ENCODE measurements at places on chromosomes 11 and 22.

DNA sequence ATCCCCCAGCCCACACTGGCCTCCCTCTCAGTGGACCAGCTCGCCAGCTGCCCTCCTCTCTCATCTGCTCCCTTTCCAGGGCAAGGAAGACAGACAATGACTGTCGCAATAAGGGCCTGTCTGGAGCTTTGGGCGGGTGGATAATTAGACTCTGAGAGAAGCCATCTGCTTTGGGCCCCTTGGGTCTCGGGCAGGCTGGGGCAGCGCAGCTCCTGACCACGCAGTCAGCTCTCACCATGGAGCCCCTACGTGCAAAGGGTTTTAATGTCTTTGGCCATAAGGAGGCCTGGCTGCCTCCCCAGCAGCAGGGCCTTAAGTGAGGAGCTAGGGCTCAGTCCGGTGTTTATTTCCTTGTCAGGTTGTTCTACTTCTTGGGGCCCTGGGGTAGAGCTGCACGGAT, 153.9 kb downstream of the CHST1 start:
- DNase-seq = no peak

- DNase-seq = no peak
These were observed 1.9 kb downstream of the KCNJ5 start for GRCh38 chr11:128892866-128893565.

DNA sequence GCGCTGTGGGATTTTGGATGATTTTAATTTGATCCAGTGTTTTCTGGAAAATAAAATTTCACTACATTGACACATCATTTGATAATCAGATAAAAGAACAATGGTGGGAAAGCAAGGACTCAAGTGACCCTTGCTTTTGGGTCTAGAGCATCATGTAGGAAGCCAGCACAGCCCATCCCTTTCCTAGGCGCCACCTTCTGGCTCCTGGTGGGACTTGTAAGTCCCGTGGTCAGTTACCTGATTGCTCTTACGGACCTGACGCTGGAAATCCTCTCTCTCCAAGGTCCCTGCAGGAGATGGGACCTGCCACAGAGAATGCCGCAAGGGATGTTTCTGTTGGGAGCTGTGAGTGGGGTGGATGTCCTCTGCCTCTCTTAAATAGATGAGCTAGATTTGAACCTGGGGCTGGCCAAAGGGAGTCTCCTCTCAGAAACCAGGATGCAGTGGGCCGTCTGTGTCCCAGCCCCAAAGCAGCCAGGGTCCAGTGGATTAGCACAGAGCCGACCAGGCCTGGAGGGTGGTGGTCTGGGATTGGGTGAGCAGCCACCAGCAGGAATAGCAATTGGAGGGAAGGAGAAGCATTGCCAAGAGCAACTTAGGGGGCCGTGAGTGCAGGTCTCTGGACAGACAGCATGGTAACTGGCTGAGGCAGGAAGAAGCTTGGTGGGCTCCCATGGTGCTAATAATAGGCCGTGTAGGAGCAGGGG, 21.7 kb downstream of the TIMP3 start:
- peak; percentile 34 for DNase-seq

DNA sequence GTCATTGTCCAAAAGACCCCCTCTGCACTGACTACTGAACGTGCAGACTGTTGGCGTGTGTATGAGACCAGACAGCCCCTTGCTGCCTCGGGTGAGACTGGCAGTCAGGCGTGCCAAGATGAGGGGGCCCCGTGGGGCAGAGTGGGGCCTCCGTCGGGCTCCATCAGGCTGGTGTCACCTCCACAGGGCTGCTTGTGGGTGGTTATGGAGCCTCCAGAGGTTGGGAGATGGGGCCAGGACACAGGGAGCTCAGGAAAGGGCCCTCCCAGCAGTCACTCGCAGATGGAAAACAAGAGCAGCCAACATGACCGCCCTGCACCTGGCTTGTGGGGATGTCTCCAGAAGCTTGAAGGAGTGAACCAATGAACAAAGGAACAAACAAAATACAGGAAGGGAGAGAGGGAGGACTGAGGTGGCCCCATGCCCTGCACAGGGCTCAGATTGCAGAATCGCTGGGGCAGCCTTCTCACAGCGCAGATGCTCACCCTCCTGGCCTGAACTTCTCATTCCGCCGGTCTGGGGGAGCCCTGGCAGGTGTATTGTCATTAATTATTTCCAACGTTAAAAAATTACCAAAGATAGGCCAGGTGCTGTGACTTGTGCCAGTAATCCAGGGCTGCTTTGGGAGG, 5.5 kb upstream of the PHLDA2 start:
- no peak for DNase-seq

DNA sequence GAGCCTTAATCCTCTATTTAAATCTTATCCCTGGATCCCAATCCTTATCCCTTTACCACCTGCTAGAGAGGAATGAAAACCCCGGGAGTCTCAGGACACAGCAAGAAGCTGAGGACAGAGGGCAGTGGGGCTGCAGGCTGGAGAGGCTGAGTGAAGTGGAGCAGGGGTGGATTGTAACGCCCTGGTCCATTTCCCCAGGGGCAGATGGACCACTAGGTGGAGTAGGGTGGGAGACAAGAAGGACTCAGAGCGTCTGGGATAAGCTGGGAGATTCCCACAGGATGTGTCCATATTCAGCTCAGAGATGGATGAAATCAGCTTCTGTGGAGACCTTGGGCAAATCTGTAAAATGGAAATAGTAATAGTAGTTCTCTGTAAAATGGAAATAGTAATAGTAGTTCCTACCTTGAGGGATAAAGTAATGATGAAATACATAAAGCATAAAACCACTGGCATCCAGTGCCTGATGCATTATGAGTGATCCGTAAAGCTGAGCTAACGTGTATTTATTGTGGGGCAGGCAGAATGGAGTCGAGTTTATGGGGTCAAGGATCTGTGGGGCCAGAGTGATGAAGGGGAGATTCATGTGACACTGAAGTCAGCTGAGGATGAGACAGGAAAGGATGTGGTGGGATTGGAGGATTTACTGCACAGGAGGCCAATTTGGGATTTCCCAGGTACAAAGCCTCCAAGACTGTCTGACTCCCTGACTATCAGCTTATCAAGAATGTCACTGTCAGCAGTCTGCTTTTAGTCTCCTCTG, 1.9 kb upstream of the ROBO4 start:
- DNase-seq = no peak

DNA sequence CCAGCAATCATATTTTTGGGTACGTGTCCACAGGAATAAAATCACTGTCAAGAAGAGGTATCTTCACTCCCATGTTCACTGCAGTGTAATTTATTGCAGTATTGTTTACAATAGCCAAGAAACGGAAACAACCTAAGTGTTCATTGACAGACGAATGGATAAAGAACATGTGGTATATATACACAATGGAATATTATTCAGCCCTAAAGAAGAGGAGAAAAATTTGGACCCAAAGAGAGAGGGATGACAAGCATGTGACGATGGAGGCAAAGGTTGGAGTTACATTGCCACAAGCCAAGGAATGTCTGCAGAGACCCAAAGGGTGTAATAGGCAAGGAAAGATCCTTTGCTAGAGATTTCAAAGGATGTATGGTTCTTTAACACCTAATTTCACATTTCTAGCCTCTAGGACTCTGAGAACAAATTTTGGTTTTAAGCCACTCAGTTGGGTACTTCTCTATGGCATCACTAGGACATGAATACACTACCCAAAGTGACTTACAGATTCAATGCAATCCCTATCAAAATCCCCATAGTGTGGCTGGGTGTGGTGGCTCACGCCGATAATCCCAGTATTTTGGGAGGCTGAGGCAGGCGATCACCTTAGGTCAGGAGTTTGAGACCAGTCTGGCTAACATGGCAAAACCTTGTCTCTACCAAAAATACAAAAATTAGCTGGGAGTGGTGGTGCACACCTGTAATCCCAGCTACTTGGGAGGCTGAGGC, 31.1 kb upstream of the TOP3B start:
- DNase-seq = no peak

DNA sequence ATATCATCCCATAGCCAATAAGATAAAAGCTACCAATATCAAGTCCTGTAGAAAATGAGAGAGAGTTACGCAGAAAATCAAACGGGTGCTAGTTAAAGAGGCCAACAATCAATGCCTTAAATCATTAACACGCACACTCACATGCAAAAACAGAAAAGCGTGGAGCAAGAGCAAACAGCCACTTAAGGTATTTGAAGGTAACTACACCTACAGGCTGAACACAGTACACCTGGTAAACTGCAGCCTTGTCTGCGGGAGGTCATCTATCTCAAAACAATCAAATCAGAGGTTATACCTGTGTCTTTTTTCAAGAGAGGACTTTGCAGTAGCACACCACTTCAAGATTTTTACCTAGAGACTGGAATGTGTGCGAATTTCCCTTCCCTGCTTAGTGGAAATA, 23.6 kb downstream of the SLC35F2 start:
- DNase-seq = no peak

- DNase-seq = no peak
These were observed 121.3 kb upstream of the CADM1 start for GRCh38 chr11:115625502-115625901.

- no peak for DNase-seq
These were observed 38.0 kb upstream of the ETS1 start for GRCh38 chr11:128625326-128625725.

DNA sequence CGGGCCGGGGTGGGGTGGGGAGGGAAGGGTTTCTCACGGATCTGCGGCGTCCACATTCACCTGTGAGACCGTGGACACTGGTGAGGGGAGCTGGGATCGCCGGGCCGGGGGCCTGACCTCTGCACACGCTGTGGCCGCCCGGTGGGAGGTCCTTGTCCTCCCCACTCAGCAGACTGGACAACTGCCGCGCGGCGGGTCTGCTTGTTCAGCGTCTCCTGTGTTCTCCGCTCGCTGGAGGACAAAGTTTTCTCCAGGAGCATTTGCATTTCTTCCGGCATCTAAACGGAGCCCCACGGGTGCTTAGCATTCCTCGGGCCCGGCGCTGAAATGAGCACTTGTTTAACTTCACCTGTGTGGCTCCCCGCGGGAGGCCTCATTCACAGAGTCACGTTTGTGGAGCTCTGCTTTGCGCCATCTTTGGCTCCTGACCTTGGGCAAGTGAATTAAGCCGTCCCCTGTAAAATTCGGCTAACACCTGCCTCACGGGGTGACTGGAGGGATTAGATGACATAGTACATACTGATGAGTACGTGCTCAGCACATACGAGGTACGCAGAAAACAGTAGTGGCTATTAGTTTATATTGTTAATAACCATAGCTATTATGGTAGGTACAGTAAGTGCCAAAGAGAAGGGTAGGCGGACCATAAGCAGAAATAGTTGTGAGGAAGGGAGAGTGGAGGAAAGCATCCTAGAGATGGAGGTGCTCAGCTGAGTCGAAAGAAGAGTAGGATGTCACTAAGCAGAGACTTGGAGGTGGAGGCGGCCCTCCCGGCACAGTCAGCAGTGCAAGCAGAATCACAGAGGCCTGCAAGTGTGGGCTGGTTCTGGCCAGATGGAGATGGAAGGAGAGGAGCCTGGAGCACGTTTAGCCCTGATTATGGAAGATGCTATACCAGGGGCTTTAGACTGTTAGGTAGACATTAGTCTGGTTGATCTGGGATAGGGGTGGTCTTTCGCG, 885 bp downstream of the TRMU start:
- DNase-seq = no peak

DNA sequence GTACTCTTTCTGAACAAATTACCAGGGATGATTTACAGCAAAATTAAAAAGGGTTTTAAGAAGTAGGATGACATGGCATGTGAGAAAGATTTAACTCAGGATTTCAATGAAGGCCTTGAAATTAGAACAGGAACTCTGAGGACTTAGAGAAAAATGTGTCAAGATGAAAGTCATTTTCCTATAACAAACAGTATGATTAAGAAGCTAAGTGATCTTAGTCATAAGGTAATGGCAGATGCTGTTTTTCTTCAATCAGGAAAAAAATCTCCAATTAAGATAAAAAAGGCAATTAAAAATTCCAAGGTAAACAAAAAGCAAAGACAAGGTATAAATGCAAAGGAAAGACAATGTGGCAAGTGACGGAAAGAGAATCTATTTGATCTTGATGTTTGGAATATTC, 73.5 kb downstream of the GAB2 start:
- DNase-seq = no peak

DNA sequence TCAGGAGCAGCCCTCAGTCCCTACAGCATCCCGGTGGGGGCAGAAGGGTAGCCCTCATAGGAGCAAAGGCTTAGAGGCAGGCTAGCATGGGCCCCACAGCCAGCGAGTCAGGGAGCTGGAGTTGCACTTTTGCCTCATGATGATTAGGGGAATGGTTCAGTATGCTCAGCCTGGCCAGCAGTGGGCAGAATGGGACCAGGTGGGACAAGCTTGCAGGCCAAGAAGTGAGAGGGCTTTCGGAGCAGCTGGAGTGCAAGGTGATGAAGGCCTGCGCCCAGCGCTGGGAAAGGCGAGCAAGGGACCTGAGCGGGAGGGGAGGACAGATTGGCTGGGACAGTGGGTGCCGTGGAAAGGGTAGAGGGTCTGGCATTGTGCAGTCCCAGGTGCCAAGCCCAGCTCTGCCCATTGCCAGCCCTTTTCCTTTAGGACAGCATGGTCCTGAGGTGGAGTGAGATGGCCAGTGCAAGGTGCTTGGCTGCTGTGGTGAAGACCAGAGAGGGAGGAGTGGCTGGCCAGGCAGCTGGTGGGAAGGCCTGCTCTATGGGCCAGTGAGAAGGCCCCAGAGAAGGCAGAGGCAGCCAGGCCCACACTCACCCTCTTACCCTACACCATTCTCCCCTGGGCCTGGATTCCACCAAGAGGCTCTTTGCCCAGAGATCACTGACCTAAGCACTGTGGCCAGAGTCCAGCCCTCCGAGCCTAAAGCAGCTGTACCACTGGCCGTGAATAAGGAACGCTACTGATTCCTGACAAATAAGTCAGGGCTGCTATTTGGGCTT, 47.9 kb upstream of the SUSD2 start:
- no peak for DNase-seq

DNA sequence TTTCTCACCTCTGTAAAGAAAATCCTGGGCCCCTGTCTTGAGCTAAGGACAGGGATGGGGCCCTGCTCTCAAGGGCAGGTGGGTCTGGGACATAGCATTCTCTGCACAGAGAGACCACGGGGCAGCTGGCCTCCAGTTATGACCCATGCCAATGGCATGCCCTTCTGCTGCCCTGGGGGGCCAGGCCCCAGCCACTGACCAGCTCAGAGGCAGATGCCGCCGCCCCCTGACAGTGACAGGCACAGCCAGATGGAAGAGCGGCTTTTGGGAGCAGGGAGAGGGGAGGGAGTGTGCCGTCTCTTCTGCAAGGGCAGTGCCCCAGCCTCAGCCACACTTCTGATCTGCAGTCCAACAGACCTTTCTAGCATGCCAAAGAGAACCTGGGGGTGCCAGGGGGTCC, 114.8 kb upstream of the NAV2 start:
- DNase-seq = no peak

GRCh38 chr11:68835749-68836148, 6.0 kb downstream of the CPT1A start:
- no peak for DNase-seq

DNA sequence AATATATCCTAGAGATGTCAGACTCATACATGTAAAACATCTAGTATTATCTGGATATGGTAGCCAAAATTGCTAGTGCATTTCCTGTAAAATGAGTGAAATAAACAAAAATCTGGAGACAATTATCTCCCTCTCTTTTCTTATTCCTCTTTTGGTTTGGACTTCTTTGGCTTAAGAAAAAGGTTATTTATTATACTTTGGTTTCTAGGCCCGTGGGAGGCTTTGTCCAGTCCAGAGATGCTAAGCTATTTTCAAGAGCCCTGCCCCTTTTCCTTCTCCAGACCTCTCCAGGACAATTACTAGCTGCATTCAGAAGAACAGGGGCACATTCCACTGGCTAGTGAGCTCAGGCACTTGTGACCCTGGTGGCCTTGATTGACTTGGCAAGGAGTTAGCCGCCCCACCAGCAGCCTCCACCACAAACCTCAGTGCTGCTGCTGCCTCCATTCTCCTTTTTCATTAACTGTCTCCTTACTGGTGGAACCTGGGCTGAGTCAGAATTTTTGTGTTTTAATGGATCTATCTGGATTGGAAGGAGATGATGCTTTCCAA, 747.3 kb upstream of the TENM4 start:
- no peak for DNase-seq

- DNase-seq = no peak
These were observed 26.1 kb upstream of the CHRM4 start for GRCh38 chr11:46417711-46418110.
